Epithelial cell of proximal tubule (primary cell): ENCODE measurements at places on chromosomes 13 and 19.

DNA sequence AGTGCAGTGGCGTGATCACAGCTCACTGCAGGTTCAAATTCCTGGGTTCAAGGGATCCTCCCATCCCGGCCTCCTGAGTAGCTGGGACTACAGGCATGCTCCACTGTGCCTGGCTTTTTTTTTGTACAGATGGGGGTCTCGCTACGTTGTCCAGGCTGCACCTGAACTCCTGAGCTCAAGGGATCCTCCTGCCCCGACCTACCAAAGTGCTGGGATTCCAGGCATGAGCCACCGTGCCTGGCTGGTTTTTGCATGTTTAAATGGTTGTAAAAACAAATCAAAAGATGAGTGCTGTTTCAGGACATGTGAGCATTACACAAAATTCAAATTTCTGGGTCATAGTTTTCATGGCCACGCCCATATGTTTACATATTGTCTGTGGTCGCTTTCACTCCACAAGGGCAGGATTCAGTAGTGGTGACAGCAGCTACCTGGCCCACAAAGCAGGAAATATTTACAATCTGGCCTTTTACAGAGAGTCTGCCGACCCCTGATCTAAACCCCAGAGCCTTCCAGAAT, 5.3 kb downstream of the MATK start:
- no peak for DNase-seq

GRCh38 chr13:30353471-30354215, 46.3 kb upstream of the KATNAL1 start:
- DNase-seq = no peak

GRCh38 chr13:106681536-106681935, 113.6 kb upstream of the ARGLU1 start:
- DNase-seq = no peak

DNA sequence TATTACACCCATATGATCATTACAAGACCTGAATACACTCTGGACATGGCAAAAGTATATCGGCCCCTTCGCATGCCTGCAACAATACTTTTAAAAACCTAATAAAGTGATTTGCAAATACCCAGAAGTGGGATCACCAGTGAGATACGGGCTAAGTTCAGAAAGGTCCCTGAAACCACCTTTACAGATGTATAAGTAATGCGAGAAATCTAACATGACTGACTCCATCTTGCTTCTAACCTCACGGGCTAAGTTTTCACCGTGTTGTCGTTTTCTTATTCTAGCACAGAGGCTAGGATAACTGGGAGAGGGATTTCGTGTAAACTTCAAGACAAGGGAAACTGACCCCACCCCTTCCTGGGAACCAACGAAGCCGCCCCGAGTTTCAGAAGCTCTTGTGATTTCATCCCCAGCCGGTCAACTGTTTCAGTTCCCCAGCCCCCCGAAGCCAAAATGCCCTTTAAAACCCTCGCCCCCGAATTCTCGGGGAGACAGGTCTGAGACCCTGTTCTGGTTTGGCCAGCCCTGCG, 703 bp downstream of the NEK3 start:
- DNase-seq = no peak

GRCh38 chr13:37647031-37647650, 48.6 kb upstream of the POSTN start:
- no peak for DNase-seq
